GM20000 (cell line): ENCODE measurements at places on chromosomes 1 and 21.
A peak's percentile ranks its signal among the peaks of the same experiment; 100 is the strongest.

DNA sequence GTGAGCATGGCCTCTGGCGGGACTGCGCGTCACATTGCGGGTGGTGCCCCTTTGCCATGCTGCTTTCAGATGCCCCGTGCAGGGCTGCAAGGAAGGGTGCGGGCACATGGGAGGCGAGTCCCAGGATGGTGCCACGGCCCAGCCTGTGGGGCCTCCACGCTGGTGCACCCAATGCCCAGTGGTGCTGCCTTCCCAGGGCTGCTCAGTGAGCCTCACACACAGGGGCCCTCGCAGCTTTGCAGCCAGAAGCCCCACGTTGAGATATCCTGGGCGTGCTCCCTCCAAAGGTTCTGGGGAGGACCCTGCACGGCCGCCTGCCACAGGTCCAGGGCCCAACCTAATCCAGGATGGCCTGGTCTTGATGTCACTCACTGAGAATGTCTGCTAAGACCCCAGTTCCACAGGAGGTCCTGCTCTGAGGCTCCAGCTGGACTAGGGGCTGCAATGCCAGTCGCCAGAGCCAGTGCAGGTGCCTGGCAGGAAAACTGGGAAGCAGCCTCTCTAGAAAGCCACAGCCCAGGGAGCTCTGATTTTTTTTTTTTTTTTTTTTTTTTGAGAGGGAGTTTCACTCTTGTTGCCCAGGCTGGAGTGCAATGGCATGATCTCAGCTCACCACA, 34.1 kb upstream of the PRSS38 start:
- DNase-seq = no peak

GRCh38 chr1:168535536-168535935, 8.3 kb downstream of the XCL2 start:
- DNase-seq = no peak

DNA sequence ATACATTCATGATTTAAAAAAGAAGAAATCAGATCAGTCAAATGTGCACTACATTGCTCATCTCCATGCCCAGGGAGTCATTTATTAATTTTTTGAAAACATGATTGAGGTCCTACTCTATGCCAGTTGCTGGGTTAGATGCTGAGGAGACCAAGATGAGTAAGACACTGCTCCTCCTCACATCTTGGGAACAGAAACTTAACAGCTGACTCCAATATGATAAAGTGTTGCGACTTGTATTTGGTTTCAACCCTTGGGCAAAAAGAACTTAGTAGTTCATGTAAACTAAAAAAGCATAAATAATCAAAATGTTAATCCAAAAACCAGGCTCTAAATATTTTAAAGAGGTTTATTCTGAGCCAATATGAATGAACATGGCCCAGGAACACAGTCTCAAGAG, 56.9 kb downstream of the OPTC start:
- no peak for DNase-seq

- DNase-seq = peak; percentile 45
These were observed 6.0 kb downstream of the CYB561D1 start for GRCh38 chr1:109499661-109500536.

GRCh38 chr1:105467549-105467948, 1588.9 kb upstream of the PRMT6 start:
- DNase-seq = no peak

DNA sequence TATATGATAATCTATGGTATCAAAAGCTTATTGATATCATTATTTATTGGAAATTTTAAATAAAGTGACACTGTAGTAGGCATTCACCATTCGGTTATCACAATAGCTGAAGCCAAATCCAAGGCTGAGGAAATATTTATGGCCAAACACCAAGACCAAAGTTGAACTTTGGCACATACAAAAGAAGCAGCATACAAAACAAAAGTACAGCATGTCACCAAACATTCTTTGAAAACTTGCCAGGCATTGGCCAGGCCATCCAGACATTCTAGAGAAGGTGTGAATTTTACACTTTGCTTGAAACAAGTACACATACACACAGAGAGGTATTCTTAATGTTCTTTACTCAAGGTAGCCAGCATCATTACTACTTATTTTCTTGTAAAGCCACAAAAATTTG, 544.4 kb upstream of the CXADR start:
- DNase-seq = no peak

DNA sequence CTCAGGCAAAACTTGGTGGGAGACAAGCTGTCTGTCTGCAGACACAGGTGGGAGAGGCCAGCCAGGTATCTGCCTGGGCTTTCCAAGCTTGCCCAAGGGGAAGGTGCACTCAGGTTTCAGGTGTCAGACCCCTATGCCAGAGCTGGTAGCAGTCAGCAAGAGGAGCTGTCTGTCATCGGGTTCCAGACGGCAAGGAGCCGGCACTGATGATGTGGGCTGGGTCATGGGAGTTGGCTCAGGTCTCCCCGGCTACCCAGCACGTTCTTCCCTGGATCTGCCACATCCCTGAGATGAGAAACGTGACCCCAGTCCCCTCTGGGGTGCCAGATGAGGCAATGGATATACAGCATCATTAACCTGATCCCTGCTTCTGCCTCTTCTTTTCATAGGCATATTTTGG, 23.0 kb downstream of the TMCC2 start:
- no peak for DNase-seq

DNA sequence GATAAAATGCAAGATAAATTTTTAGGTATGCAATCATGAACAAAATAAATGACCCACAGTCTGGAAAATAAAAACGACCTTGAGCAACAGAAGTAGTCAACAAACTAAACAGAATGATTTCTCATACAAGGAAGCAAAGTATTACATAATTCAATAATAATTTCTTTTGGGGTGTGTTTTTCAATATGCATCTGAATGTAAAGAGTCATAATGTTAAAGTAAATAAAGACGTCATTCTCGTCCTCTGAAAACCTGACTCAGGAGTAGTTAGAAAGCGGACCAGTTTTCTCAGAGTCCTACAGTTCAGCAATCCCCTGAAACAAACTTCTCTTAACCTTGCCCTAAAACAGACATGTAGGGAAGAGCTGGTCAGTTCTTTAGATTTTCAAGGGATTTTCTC, 18.6 kb downstream of the CDC42BPA start:
- DNase-seq = no peak

- DNase-seq = no peak
These were observed 599.1 kb downstream of the PTPRU start for GRCh38 chr1:29835406-29835805.

- DNase-seq = no peak
These were observed 55.8 kb upstream of the MTF2 start for GRCh38 chr1:93023281-93023680.

GRCh38 chr1:211951856-211952255, 83.5 kb downstream of the INTS7 start:
- peak; percentile 45 for DNase-seq

GRCh38 chr1:210250665-210250997, 18.0 kb downstream of the SERTAD4 start:
- peak; percentile 39 for DNase-seq

DNA sequence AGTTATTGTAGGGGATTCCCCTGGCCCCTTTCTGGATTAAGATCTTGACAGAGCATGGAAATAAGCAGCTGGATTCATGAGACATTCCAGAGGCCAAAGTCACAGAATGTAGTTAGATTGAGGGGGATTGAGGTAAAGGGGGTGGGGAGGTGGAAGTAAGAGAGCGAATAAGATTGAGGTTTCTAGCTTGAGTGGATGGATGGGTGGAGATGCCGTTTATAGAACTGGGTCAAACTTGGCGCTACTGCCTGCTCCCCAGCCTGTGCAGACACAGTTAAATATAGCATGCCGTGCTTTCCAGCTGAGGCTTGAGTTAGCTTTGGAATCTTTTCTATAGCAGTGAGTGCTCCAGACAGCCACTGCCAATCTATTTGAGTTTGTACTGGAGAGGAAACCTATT, 85.7 kb downstream of the DYRK1A start:
- DNase-seq = no peak

DNA sequence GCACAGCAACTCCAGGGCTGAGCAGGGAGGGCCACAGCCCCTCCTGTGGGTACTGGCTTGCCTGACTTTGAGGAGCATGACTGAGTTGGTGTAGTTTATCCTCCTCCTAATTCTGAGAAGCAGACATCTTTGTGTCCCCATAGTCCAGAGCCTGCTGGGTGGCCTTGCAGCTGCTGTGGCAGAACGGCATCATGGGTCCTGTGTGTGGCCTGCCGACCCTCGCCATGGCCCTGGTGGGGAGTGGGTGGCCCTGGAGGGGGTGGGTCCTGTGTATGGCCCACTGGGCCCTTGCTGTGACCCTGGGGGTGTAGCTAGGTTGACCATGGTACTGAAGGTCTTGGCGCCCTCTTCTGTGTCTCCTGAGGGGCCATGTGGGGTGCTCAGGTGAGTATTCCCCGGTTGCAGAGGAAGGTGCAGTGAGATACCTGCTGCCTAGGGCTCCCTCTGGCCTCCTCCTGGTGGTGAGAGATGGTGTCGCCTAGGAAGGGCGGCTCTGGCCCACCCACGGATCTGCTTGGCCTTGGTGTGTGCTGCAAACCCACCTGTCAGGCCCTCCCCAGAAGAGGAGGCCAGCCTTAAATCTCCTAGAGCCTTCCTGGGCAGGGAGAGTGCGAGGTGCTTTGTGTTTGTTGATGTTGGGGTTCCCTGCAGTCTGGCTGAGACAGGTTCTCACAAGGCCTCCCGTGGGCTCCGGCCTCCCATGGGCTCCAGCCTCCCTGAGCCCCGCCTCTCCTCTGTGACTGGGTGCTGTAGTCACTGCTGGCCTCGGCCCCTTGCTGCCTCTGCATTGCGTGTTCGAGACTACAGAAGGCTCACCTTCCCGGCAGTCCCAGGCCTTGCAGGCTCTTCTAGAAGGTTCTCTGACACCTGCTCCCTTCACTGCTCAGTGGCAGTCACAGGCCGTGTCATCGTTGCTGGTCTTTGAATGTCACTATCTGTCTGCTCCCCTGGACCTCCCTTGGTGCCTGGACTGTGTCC, 7.8 kb downstream of the SNAP47 start:
- no peak for DNase-seq

- no peak for DNase-seq
These were observed 311.3 kb downstream of the RGS7 start for GRCh38 chr1:241045659-241046058.

DNA sequence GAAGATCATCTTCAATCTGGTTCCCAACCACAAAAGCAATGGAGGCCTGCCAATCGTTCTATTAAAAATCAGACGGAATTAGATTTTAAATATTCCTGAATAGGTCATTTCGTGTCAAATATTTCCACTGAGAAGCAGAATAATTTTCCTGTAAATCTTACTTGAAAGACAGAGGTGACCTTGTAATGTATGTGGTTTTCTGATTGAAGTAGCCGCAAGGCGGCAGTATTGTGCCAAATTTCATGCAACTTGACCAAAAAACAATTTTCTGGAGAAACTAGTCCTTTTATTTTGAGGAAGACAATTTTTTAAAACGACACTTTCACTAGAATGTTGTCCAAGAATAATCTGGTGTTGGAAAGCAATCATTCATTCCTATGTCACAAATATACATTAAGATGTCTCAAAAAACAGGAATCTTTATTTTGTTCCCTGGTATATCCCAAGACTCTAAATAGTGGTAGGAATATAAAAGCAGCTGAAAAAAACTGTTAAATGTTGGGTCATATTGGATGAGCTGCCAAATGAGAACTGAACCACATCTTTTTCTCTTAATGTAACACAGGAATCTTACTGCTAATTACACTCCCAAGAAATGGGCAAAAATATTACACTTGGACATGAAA, 33.6 kb downstream of the SPAG17 start:
- DNase-seq = peak; percentile 10

DNA sequence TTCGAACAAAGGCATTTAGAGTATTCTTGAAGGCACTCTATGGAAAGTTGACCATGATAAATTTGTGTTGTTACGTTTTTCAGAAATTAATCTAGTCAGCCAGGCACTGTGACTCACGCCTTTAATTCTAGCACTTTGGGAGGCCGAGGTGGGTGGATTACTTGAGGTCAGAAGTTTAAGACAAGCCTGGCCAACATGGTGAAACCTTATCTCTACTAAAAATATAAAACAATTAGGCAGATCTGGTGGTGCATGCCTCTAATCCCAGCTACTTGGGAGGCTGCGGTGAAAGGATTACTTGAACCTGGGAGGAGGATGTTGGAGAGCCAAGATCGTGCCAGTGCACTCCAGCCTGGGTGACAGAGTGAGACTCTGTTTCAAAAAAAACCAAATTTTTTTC, 130.6 kb upstream of the BRINP3 start:
- DNase-seq = no peak

DNA sequence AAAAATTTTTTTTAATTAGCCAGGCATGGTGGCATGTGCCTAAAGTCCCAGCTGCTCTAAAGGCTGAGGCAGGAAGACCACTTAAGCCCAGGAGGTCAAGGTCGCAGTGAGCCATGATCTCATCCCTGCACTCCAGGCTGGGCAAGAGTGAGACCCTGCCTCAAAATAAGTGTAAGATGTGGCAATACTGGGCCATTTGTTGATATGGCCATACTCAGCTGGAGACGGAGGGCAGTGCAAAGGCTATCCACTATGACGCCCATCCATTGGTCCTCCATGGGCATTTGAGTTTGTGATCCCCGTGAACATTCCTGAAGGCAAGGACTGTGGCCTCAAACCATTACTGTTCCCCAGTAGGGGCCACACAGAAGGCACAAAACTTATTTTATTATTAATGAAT, 1.5 kb downstream of the CASP9 start:
- DNase-seq = no peak

GRCh38 chr21:33362044-33362555, 37.3 kb downstream of the IFNAR1 start:
- DNase-seq = no peak

GRCh38 chr1:95042286-95042685, 30.5 kb downstream of the ALG14 start:
- DNase-seq = no peak

DNA sequence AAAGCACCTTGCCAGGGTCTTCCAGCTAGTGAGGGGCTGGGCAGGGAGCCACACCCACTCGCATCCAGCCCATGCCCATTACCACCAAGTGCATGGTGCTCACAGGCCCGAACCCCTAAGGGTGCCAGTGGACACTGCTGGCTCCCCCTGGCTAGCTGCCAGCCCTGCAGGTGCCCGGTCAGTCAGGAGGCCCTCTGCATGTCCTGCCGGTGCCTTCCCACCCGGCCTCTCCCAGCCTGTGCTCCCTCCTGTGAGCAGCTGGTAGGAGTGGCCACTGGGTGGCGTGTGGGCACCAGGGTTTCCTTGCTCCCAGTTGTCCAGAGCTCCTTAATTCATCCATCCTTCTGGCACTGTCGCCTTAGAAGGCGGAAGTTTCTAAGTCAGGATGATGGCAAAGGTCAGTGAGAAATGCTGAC, 33.4 kb downstream of the QSOX1 start:
- DNase-seq = peak; percentile 57

DNA sequence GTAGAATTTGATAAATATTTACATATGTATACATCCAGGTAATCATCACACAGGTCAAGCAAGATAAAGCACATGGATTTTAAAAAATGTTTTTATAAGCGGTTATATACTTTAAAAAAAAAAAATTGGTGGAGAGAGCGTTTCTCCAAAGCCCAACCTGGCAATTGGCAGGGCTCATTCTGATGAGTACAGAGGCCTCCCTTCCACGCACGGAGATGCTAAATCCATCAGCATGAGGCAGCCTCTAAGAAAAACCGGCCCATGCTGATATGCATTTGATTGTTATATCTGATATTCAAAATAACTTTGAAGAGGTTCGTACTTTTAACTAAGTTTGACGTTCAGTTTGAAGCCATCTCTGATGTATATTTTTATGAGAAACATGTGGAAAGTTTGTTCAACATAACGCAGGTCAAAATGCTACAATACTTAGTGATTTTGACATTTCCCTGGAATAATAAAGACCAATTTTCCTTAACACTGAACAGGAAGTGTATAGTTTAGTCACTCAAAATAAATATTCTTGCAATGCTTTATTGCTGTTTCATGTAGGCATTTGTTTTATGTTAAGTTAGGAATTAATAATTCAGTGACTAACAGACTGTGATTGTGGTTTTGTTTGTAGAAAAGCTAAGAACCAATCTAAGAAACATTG, 151.7 kb downstream of the NR5A2 start:
- no peak for DNase-seq

GRCh38 chr21:46116189-46116775, 18.4 kb downstream of the COL6A2 start:
- DNase-seq = no peak
